Prostate gland (tissue), 2 donors: ENCODE measurements at places on chromosomes 3 and 15. TPM values are rescaled to one million over a fixed set of nuclear protein-coding genes. Genes with fewer than 3 reads are reported as not detected.

GRCh38 chr15:68402432-68403160 is 29.4 kb downstream of the ITGA11 start:
- H3K36me3 ChIP-seq = no peaks in the 10 kb centered on the region
- no peaks in the 10 kb centered on the region for H3K27me3 ChIP-seq
- no peak overlapping the region for H3K4me3 ChIP-seq
- no peak for DNase-seq

- no peaks in the 10 kb centered on the region for H3K36me3 ChIP-seq
- H3K27ac ChIP-seq = no peak overlapping the region
- H3K4me1 ChIP-seq = no peaks in the 10 kb centered on the region
- DNase-seq = no peak
- H3K4me3 ChIP-seq = no peak overlapping the region
- H3K27me3 ChIP-seq = no peaks in the 10 kb centered on the region
These were observed 30.1 kb downstream of the SST start for GRCh38 chr3:187639927-187640568.

- H3K27ac ChIP-seq = no peak overlapping the region
- H3K36me3 ChIP-seq = no peaks in the 10 kb centered on the region
- H3K4me3 ChIP-seq = no peak overlapping the region
- no peak for DNase-seq
- no peaks in the 10 kb centered on the region for H3K4me1 ChIP-seq
- H3K27me3 ChIP-seq = no peaks in the 10 kb centered on the region
These were observed 676.0 kb upstream of the SEMA6D start for GRCh38 chr15:47041301-47041700.

DNA sequence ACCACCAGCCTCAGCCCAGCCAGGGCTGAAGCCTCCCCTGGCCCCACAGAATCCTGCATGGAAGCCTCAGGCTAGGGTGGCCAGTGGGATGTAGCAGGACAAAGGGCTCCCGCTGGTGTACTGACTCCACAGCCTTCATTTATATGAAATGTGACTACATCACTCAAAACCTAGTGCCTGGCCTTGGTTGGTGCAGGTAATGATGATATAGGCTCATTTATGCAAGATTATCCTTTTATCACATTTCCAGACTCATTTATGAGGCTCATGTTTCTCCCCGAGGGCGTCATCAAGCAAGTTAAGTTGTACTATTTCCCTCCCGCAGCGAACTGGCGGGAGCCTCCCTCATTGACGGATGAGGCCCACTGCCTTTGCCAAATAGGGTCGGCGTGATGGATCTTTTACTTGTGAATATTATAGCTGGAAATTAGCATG is 179.1 kb upstream of the SMAD3 start:
- H3K27ac ChIP-seq = no peak overlapping the region
- no peaks in the 10 kb centered on the region for H3K4me1 ChIP-seq
- no peaks in the 10 kb centered on the region for H3K36me3 ChIP-seq
- H3K27me3 ChIP-seq = no peaks in the 10 kb centered on the region

GRCh38 chr3:59784164-59784563 is 734.3 kb upstream of the CFAP20DC start:
- H3K27ac ChIP-seq = no peak overlapping the region
- H3K4me1 ChIP-seq = no peaks in the 10 kb centered on the region
- H3K27me3 ChIP-seq = no peaks in the 10 kb centered on the region
- DNase-seq = no peak
- H3K4me3 ChIP-seq = no peak overlapping the region

GRCh38 chr3:55467099-55467498 is 20.0 kb downstream of the WNT5A start:
- no peaks in the 10 kb centered on the region for H3K36me3 ChIP-seq
- DNase-seq = no peak
- no peaks in the 10 kb centered on the region for H3K4me1 ChIP-seq

DNA sequence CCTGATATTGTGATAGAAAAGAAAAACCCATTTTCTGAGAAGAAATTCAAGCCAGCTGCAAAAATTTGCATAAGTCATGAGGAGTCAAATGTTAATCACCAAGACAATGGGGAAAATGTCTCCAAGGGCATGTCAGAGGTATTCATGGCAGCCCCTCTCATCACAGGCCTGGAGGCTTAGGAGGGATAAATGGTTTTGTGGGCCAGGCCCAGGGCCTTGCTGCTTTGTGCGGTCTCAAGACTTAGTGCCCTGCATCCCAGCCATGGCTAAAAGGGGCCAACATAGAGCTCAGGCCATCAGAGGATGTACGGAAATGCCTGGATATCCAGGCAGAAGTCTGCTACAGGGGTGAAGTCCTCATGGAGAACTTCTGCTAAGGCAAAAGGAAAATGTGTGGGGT is 631.1 kb downstream of the NLGN1 start:
- H3K4me3 ChIP-seq = no peak overlapping the region
- no peak overlapping the region for H3K27ac ChIP-seq
- DNase-seq = no peak
- H3K27me3 ChIP-seq = no peaks in the 10 kb centered on the region
- no peaks in the 10 kb centered on the region for H3K36me3 ChIP-seq

DNA sequence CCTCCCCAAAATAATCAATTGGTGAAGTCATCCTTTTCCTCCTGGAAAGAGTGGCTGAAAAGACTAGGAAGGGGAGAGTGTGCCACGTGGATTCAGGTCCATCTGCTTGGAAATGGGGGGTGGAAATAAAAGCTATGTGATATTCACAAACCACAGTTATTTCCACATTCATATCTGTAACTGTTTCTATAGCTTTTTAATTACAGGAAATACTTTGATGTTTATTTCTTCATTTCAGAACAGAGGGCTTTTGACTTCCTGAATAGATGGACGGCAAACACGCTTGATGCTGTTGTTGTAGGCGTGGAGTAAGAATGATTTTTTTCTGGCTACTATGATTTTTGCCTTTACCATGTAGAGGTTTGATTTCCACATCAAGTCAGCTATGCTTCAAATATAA is 10.1 kb downstream of the AADACL2 start:
- H3K36me3 ChIP-seq = no peaks in the 10 kb centered on the region
- no peaks in the 10 kb centered on the region for H3K27me3 ChIP-seq
- DNase-seq = no peak
- no peak overlapping the region for H3K27ac ChIP-seq
- no peaks in the 10 kb centered on the region for H3K4me1 ChIP-seq

DNA sequence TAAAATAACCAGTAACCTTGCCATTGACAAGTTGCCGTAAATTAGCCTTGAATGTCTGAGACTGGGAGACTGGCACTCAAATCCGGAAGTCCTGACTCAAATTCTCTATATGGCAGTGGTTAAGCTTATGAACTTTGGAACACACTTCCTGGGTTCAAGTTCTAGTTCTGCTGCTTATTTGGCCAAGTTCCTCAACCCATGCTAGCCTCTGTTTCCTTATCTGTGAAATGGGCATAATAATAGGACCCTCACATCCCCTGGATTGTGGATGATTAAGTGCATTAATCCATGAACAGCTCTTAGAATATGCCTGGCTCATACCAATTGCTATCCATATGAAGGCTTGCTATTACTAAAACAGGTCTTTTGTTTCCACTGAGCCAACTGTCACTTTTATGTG is 311.5 kb downstream of the EDEM1 start:
- H3K27me3 ChIP-seq = no peaks in the 10 kb centered on the region
- H3K36me3 ChIP-seq = no peaks in the 10 kb centered on the region
- H3K27ac ChIP-seq = no peak overlapping the region
- H3K4me1 ChIP-seq = no peaks in the 10 kb centered on the region
- H3K4me3 ChIP-seq = no peak overlapping the region

DNA sequence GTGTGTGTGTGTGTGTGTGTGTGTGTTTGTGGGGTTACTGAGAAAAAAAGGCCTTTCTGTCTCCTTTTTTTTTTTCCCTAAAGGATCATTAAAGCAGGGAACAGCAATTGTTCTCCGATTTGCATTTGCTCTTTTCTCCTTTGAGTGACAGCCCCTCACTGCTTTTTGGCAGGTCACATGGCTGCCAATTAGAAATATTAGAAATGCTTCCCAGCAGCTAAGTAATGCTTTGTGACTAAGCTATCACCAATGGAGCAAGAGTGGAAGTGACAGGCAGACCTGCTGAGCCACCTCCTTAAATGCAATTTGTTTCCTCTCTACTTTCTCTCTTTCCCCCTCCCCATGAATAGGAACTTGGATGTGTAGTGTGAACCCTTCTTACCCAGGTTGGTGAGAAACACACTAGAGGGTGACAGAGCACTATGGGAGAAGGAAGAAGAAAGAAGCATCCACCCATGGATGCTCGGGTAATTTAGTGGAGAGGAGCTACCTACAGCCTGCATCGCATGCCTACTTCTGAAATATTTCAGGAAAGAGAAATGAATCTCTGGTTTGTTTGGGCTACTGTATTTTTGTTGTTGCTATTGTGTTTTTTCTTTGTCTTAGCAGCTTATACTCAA is 165.2 kb upstream of the PDZRN3 start:
- no peak overlapping the region for H3K4me3 ChIP-seq
- no peaks in the 10 kb centered on the region for H3K4me1 ChIP-seq
- no peak for DNase-seq
- no peaks in the 10 kb centered on the region for H3K36me3 ChIP-seq

- DNase-seq = no peak
- H3K36me3 ChIP-seq = no peaks in the 10 kb centered on the region
- H3K27ac ChIP-seq = no peak overlapping the region
- no peaks in the 10 kb centered on the region for H3K27me3 ChIP-seq
These were observed 317.6 kb downstream of the CHL1 start for GRCh38 chr3:514192-514591.

DNA sequence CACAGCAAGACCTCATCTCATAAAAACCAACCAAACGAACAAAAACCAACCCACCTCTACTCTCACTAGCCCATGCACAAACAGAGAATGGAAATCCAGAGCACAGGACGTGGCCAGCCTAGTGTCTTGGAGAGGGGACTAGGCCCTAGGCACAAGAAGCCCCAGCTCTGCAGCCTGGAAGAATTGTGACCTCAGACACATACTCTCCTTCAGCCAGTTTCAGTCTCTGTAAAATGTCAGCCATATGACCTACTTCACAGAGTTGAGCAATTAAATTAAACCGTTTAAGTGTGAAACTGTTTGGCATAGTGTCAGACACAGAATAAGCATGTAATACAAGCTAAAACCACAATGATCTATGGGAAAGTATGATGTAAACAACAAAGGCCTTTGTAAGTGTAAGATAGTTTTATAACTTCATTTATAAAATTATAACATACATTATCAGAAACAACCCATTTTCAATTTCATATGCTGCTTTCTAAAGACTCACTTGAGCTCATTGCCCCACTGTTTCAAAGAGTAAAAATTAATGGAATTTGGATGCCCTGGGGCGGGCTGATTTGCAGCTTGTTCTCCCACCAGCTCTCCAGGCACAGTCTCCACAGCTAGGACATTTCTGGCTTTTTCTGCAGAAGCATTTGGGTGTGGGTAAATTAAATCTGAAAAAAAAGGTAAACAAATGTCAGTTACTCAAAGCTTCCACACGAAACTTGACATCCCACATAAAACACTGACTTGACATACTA is 32.9 kb downstream of the TBC1D2B start:
- no peak overlapping the region for H3K27ac ChIP-seq
- DNase-seq = no peak
- H3K36me3 ChIP-seq = no peaks in the 10 kb centered on the region
- no peaks in the 10 kb centered on the region for H3K27me3 ChIP-seq
- H3K4me1 ChIP-seq = no peaks in the 10 kb centered on the region

DNA sequence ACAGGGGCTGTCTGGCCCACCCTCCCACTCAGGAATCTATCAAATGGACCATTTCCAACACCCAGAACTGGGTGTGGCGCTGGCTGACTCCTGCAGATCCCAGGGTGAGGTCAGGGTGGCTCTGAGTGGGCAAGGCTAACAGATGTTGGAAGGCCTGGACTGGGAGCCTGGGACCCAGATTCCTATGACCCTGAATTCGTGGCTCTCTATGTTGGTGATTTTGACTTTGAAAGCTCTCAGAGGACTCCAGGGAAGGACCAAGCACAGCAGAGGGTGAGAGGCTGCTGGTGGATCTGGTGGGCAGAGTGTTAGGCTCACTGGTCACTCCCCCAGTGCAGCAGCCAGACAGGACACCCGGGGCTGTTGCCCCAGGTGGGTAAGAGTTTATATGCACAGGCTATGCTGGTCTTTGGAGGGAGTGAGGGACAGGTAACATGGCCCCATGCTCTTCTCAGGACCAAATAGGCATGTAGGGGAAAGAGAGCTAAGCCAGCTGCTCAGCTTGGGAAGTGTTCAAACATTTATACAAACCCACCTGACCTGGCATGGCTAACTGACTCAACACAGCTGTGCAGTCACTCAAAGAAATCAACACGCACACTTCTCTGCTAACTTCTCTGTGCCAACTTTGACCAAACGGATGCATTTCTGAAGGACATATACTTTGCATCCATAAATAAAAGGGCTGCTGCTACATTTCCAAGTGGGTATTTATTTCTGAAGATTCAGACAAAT is 62.6 kb upstream of the RAB6B start:
- H3K4me1 ChIP-seq = no peaks in the 10 kb centered on the region
- H3K27ac ChIP-seq = no peak overlapping the region
- no peaks in the 10 kb centered on the region for H3K27me3 ChIP-seq
- H3K36me3 ChIP-seq = no peaks in the 10 kb centered on the region

- H3K4me3 ChIP-seq = no peak overlapping the region
- H3K27ac ChIP-seq = no peak overlapping the region
- no peaks in the 10 kb centered on the region for H3K4me1 ChIP-seq
These were observed 470.1 kb upstream of the ATP11B start for GRCh38 chr3:182323126-182323700.

- H3K27me3 ChIP-seq = no peaks in the 10 kb centered on the region
- H3K36me3 ChIP-seq = no peaks in the 10 kb centered on the region
- H3K27ac ChIP-seq = no peak overlapping the region
- DNase-seq = no peak
These were observed 48.6 kb downstream of the SNRK start for GRCh38 chr3:43334976-43335375.

DNA sequence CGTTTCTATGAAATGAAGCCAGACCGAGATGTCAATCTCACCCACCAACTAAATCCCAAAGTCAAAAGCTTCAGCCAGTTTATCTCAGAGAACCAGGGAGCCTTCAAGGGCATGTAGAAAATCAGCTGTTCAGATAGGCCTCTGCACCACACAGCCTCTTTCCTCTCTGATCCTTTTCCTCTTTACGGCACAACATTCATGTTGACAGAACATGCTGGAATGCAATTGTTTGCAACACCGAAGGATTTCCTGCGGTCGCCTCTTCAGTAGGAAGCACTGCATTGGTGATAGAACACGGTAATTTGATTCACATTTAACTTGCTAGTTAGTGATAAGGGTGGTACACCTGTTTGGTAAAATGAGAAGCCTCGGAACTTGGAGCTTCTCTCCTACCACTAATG is 41.9 kb upstream of the TRA2B start:
- H3K36me3 ChIP-seq = no peaks in the 10 kb centered on the region
- no peak for DNase-seq
- no peaks in the 10 kb centered on the region for H3K4me1 ChIP-seq

GRCh38 chr3:78878789-78879188 is 889.0 kb downstream of the ROBO1 start:
- no peaks in the 10 kb centered on the region for H3K27me3 ChIP-seq
- H3K4me3 ChIP-seq = no peak overlapping the region
- H3K36me3 ChIP-seq = no peaks in the 10 kb centered on the region
- no peak for DNase-seq

- H3K27ac ChIP-seq = no peak overlapping the region
- no peak overlapping the region for H3K4me3 ChIP-seq
- no peaks in the 10 kb centered on the region for H3K4me1 ChIP-seq
- DNase-seq = no peak
- no peaks in the 10 kb centered on the region for H3K27me3 ChIP-seq
- no peaks in the 10 kb centered on the region for H3K36me3 ChIP-seq
These were observed 67.8 kb upstream of the ZBED2 start for GRCh38 chr3:111662907-111663306.

Gene CACNA2D2
- 5.6 TPM for total RNA-seq

Gene COL6A6
- not detected for total RNA-seq

Gene GHSR
- total RNA-seq = not detected

Gene PCLAF
- 5.5 TPM for total RNA-seq

Gene VPS8
- total RNA-seq = 36.7 TPM

Gene ZPLD1
- 0.28 TPM for total RNA-seq

Gene BCL2A1
- 2.7 TPM for total RNA-seq
